ENCODE measurements at places on chromosomes 2 and 18.

GRCh38 chr2:178211460-178211859 is 17.1 kb downstream of the OSBPL6 start:
- no peak for DNase-seq

GRCh38 chr2:156541229-156541628 is 105.0 kb downstream of the GPD2 start:
- DNase-seq, result no peak

GRCh38 chr2:1817256-1818051 is 73.1 kb upstream of the PXDN start:
- peak; percentile 39 for DNase-seq

DNA sequence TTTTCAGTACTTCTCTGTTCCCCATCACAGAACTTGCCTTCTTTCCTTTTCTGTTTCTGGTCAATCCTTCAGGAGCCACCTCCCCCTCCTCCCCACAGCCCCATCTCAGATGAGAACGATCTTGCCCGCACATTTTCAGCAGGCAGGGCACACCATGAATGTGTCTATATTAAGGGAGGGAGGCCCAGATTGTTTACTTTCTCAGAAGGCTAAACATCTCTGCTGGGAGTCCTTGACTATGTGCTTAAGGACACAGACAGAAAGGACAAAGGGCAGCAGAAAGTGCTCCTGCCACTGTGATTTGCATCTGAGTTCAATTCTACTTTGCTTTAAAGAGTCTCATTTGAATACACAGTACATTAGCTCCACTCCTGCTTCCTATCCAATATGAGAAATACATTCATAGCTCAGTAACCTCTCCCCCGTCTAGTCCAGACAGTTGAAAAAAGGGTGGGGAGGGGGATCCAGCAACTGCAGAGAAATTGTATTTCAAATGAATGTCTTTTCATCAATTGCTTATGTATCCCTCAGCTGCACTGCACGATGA is 175.0 kb upstream of the PARD3B start:
- no peak for DNase-seq

DNA sequence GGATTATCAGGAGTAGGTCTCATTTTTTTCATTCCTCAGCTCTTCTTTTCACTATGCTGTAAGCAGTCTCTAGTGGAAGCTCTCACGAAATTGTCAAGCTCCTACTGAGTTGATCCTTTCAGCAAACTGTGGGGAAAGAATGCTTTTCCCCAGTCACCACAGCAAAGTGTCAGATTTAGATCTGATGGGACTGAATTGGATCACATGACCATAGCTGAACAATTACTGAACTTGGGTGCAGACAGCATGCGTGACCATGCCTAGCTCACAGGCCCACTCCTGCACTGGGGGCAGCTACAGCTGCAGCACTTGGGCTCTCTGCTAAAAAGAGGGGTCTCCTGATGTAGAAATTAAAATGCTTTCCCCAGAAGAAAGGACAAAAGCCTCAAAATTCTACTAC is 3.1 kb downstream of the ARHGAP15 start:
- DNase-seq, result no peak

- DNase-seq, result no peak
These were observed 18.2 kb downstream of the FHOD3 start for GRCh38 chr18:36315736-36316135.

GRCh38 chr2:172120118-172120517 is 17.4 kb upstream of the DLX2 start:
- no peak for DNase-seq

GRCh38 chr2:222545823-222546795 is 109.8 kb downstream of the FARSB start:
- no peak for DNase-seq

DNA sequence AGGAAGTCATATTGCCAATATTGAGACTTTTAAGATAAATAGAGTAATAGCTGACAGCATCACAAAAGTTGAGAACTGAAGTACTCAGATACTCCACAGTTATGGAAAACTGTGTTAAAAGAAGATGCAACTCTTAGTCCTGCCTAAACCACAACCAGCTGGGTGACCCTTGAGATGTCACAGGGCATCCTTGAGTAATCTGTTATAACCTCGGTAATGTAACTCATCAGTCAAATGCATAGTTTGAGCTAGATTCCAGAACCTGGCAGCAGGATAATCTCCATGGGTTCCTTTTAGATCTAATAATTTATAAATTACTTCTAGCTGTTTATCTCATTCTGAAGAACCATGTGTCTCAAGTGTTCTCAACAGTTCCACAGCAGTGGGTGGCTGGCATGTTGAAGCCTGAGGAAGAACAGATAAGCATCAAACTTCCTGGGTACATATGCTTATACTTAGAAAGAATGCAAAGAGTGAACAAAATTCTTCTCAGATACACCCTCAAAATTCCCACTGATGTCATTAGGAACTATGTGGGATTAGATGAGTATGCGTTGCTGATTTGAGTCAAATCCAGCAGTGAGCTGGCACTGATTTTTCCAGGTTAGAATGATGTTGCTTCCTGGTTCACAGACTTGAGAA is 304.1 kb upstream of the ERBB4 start:
- DNase-seq, result no peak

DNA sequence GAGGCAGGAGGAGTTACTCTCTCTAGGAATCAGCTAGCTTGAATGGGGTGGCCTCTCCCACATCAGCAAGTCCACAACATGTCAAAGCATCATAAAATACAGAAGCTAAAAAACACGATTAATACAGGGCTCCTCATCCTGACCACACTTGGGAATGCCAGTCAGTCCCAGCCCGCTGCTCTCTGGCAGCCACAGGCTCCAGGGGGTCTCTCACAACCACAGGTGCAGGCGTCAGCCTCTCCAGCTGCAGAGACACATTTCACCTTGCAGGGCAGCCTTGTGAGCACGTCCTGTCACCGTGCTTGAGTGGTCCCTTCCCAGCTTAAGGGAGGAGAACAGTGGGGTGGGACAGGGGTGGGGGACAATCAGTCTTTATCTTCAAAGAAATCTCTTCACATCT is 137.4 kb upstream of the SH3BP4 start:
- DNase-seq, result no peak

GRCh38 chr2:236557306-236558030 is 12.2 kb upstream of the ACKR3 start:
- DNase-seq, result no peak

GRCh38 chr2:33214857-33215256 is 261.6 kb upstream of the RASGRP3 start:
- no peak for DNase-seq

- DNase-seq, result no peak
These were observed 57.4 kb downstream of the RAB31 start for GRCh38 chr18:9765501-9765900.

- no peak for DNase-seq
These were observed 139.3 kb downstream of the KLHL29 start for GRCh38 chr2:23524261-23524706.

- no peak for DNase-seq
These were observed 30.7 kb downstream of the STON1 start for GRCh38 chr2:48560546-48561209.

DNA sequence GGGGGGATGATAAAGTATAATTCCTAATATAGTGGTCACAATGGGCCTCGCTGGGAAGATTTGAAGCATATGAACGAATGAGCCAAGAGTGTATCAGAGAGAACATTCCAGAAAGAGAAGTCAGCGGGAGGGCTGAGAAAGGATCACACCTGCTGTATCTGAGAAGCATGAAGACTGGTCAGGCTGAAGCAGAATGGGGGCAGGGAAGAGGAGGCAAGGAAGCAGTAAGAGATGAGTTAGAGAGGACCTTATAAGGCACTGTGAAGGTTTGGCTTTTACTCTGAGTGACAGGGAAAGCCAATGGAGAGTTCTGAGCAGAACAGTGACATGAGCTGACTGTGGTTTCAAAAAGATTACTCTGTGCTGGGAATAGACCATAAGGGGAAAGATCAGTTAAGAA is 73.5 kb downstream of the CHN1 start:
- no peak for DNase-seq

DNA sequence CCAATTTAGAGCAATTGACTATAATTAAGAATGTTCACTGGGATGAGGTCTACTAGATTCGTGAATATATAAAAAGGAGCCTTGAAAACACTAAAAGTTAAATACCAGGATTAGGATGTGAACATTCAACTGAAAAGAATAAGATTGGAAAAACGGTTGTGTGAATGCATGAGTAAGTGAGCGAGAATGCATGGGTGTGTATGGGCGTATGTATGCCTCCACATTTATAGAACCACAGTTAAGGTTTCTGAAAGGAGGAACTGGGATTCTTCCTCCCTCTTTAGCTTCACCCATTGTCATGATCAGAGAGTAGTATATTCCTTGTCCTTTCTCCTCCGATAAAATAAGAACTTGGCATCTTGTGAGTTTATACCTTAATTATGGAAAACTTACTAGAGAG is 151.1 kb upstream of the UBE2E3 start:
- no peak for DNase-seq

GRCh38 chr2:133986881-133987795 is 266.7 kb upstream of the MGAT5 start:
- DNase-seq, result no peak

GRCh38 chr2:180495606-180496005 is 484.8 kb upstream of the UBE2E3 start:
- DNase-seq, result no peak

- DNase-seq, result no peak
These were observed 40.3 kb downstream of the MEX3C start for GRCh38 chr18:51157215-51157614.

GRCh38 chr2:197306024-197306695 is 4.4 kb downstream of the ANKRD44 start:
- no peak for DNase-seq

- no peak for DNase-seq
These were observed 104.4 kb downstream of the RGPD3 start for GRCh38 chr2:106363791-106364190.

GRCh38 chr2:191582355-191582754 is 95.6 kb upstream of the NABP1 start:
- no peak for DNase-seq

DNA sequence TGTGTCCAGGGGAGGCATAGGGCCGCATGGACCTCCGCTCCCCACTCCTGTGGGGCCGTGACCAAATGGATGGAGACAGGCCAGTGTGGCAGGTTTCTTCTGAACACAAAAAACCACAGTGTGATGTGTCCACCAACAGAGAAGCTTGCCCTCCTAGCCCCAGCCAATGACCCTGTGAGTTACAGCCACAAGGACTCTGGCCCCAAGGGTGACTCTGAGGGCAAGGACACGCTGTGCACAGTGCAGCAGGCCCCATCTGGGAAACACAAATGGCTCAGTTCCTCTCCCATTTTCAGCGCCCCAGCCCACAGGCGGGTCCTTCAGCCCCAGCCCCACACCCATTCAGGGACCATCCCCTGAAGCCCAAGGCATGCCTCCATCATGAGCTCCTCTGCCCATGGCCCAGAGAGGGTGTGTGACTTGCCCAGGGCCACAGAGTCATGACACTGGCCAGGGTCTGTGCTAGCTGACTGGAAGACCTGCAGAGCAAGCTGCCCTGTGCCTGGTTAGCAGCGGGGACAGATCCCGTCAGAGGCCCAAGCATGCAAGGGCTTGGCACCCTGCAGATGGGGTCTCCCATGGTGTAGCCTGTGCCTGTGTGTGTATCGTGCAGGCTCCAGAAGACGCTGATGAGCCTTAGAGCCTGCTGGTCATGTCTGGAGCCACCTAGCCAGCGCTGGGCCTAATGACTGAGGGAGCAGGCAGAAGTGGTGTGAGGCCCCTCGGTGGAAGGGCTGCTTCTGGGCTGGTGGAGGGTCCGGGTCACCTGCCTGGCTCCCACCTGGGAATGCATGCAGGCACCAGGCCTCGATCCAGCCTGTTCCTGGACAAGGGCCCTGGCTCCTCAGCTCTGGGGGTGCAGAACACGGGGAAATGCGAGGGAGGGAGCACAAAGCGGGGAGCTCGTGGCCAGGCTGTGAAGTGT is 47.7 kb downstream of the HS6ST1 start:
- no peak for DNase-seq

GRCh38 chr2:118667348-118667747 is 180.1 kb downstream of the EN1 start:
- no peak for DNase-seq
